ENCODE measurements at places on chromosomes 11 and 22. TPM values are rescaled to one million over a fixed set of nuclear protein-coding genes. Genes with fewer than 3 reads are reported as not detected.
A peak's percentile ranks its signal among the peaks of the same experiment; 100 is the strongest.

The TMEM25 gene
- total RNA-seq = 8.0 TPM

The PGM2L1 gene
- total RNA-seq = 1.8 TPM

The DTX4 gene
- total RNA-seq = 1.5 TPM

The TCF20 gene
- 15.3 TPM for total RNA-seq

The OR51B5 gene
- not detected for total RNA-seq

The DNAJB13 gene
- not detected for total RNA-seq

The PGR gene
- total RNA-seq = 12.0 TPM

The FGF4 gene
- not detected for total RNA-seq

GRCh38 chr11:33898957-33899356, 7.1 kb upstream of the LMO2 start:
- DNase-seq = no peak

GRCh38 chr11:76119779-76120178, 86.5 kb downstream of the WNT11 start:
- no peak for DNase-seq

DNA sequence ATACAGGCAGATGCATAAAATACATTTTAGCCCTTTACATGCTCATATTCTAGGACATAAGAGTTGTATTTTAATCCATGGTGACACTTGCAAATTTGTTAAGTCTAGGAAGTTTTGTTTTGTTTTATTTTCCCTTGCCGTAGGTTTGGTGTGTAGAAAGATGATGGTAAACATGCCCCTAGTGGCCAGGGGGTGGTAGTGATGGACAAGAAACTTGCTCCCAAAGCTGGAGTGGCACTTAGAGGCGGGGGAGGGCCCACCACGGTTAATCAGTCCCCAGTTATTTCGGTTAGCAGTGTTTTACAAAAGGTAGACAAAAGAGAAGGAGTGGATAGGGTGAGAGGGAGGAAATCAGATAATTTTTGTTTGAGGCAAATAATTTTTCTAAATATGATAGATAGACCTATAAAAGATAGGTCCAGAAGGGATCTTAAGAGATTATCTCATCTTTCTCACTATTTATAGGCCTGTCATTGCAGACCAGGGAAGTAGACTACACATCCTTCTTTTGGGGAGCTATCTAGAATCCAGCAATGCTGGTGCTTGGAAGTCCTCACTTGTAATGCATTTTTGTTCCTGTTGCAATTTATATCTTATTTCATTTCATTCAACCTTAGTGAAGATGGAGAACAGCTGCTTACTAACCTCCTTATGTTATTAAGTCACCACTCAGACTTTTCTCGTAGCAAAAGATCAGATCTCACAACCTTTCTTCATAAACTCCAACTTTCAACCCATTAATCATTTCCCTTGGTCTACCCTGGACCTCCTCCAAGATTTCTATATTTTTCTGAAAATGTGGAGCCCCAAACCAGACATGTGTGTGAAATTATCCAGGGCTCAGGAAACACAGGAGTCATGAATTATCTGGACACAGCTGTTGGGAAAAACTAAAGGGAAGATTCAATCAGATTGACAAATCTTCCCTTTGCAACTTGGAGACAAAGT, 5.9 kb upstream of the BDNF start:
- DNase-seq = no peak

DNA sequence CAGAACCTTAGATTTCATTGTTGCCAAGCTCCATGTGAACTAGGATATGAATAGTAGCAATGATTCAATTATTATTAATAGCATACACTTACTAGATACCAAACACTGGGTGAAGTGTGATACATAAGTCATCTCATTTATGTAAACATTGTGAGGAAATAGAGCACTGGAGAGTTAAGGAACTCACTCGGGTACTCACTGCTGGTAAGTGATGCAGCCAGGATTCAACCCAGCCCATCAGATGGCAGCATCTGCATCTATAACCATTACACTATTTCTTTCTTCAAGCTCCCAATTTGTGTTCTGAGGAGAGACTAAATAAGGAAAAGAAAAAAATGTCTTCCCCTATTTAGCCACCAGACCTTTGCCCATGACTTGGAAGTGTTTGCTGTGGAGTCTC, 10.2 kb upstream of the ALG8 start:
- DNase-seq = no peak

GRCh38 chr11:11400635-11401232, 47.7 kb upstream of the CSNK2A3 start:
- no peak for DNase-seq

DNA sequence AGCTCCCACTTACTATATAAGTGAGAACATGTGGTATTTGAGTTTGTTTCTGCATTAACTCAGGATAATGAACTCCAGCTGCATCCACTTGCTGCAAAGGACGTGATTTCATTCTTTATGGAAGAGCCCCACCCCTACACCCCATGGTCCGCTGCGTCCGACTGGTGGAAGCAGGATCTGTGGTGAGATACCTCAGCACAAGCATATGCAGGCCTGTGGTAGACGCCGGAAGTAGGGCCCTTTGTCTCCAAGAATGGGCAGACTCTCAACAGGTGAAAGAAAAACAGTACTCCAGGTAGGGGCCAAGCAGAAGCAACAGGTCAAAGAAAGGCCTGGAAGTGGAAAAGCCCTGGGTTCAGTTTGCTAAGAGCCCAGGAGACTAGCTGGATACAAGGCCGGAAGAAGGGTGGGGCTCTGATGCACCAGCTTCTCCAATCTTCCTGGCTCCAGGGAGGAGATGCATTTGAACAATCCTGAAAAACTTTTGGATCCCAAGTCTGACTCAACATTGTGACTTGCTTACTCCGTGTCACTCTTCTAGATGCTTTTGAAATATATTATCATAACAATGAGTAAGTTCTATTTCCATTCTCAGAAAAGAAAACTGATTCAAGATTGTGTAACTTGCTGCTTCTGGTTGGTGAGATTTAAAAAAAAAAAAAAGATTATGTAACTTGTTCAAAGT, 30.4 kb downstream of the NEAT1 start:
- DNase-seq = peak; percentile 43

DNA sequence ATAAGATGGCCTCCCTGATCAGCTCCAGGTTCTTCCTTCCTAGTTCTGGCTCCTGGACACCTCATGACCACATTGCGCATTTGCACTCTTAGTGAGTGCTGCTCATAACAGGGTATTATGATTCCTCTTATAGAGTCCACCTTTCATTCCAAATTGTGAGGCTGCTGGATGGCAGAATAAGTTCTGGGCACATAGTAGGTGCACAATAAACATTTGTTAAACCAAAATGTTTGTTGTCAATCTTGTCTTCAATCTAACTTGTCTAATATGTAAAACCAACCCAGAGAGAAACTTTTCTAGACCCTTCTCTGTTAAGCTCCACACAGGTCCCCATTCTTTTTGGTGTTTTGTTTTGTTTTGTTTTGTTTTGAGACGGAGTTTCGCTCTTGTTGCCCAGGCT, 22.6 kb upstream of the ZBTB16 start:
- DNase-seq = no peak

DNA sequence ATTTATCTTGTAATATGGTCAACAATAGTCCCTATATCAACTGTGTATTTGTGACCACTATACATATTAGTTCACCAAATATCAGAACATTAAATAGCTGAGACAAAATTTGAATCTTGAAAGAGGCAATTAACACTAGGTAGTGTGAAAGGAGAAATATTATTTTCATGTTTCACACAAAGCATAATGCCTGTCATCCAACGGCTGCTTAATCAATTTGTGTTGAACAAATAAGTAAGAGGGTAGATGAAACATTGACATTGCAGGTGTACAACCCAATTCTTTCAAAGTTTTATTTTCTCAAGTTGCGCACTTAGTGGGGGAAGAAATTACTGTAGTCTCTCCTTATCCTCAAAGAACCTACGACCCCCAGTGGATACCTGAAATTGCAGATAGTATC, 3.4 kb upstream of the OR8I2 start:
- DNase-seq = no peak

DNA sequence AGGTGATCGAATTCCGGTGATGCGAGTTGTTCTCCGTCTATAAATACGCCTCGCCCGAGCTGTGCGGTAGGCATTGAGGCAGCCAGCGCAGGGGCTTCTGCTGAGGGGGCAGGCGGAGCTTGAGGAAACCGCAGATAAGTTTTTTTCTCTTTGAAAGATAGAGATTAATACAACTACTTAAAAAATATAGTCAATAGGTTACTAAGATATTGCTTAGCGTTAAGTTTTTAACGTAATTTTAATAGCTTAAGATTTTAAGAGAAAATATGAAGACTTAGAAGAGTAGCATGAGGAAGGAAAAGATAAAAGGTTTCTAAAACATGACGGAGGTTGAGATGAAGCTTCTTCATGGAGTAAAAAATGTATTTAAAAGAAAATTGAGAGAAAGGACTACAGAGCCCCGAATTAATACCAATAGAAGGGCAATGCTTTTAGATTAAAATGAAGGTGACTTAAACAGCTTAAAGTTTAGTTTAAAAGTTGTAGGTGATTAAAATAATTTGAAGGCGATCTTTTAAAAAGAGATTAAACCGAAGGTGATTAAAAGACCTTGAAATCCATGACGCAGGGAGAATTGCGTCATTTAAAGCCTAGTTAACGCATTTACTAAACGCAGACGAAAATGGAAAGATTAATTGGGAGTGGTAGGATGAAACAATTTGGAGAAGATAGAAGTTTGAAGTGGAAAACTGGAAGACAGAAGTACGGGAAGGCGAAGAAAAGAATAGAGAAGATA, at the start of gene MALAT1:
TSS of gene MALAT1 (plus strand) at position 69 of the 736 bp plus-strand sequence.
- peak; percentile 98 for DNase-seq

- no peak for DNase-seq
Measured at GRCh38 chr11:62358273-62358672, 21.0 kb downstream of the ASRGL1 start.

GRCh38 chr11:10409207-10409661, 45.8 kb upstream of the AMPD3 start:
- no peak for DNase-seq

DNA sequence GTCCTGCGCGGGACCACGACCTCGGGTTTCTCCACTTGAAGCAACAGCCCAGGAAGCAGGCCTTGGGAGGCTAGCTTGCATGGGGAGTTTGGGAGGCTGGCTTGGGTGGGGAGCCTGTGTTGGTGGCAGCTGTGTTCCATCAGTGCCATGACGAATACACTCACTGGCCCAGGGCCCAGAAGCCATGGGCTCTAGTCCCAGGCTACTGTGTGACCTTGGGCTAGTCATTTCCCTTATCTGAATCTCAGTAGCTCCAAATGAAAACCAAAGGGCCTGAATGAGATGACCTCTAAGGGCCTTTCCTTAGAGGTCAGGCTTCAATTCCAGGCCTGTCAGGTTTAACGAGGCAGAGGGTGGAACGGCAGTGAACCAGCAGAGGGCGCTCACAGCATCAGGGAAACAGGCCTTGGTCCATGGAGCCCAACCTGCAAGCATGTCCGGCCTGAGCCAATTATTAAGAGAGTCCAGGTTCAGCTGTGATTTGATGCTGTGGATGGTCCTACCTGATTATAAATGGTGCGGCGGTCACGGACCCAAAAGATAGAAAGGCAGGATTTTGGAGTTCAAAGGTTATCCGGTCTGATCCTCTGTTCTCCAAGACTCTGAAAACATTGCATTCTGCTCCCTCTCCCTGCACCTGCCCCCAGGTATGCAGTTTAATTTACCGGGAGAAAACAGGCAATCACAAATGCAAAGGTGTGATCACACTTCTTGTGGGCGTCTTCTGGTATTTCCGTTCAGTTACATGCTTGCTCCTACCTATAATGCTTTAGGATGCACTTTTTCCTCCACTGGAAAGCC, 15.9 kb downstream of the PTPN5 start:
- DNase-seq = peak; percentile 82

DNA sequence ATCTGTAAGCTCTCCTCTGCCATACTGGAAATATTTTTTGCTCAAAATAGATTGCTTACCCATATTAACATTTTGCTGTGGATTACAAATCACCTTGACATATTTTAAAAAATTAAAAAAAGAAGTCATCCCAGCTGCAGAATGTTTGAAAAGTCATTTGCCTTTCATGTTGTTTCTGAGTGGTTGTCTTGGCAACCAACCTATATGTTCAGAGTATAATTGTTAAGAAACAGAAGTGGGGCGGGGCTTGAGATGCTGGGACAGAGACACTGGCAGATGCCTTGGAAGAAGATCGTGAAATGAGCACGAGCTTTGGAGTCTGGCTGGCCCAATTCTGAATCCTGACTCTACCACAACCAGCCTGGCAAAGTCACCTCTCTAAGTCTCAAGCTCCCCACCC, 348.2 kb downstream of the LARGE1 start:
- no peak for DNase-seq

DNA sequence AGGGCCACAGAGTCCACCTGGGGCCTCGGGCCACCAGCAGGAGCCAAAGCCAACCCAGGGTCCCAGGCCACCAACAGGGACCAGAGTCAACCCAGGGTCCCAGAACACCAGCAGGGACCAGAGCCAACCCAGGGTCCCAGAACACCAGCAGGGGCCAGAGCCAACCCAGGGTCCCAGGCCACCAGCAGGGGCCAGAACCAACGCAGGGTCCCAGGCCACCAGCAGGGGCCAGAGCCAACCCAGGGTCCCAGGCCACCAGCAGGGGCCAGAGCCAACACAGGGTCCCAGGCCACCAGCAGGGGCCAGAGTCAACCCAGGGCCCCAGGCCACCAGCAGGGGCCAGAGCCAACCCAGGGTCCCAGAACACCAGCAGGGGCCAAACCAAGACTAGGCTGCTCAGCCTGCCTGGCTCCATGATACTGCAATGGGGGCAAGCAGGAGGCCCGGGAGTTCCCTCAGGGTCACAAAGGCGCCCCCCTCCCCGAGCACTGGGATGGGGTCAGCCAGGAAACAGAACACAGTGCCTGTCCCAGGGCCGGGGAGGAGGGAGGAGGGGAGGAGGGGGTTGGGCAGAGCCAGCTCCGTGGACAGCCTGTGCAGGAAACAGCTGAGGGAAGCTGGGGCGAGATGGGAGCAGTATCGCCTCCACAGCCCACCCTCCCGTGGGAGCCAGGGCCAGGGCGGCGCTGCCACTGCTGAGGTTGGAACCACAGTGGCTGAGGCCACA, 62.0 kb upstream of the PRR5 start:
- peak; percentile 64 for DNase-seq

DNA sequence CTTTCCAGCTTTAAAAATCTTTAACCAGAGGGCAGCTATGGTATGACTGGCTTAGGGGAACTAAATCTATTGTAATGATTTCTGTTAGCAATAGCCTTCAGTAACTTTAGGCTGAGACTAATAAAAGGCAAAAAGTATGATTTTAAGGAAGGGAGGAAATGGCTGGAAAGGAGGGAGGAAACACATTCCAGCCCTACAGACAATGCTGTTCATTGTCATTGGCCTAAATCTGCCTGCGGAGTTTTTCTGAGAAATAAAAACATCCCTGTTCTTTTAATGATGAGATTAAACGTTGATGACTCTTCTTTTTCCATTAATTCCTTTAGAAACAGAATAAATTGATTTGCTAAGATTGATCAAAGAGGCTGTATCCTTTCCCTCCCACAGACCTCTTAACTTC, 99.6 kb upstream of the GRAMD1B start:
- no peak for DNase-seq

DNA sequence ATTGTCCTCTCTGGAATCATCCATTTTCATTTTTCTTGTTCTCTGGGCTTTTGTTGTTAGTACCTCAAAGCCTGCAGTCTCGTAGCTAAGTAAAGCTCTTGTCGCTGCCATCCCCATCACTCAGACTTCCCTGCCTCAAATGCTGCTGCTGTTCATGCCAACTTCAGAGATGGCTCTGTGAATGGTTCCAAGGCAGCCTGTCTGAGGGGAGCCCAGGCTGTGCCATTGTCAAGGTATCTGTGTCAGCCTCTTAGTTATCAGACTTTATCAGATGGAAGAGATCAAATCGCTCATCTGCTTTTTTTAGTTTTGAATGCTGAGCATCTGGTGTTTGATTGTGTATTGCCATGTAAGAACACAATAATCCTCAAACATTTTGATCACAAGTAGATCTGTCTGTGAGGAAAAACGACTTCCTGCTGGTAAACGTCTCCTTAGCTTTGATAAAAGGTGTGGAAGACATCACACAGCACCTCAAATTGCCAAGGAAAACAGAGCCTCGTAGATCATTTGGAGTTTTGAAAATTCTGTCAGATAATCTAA, 304.2 kb upstream of the ZC3H12C start:
- DNase-seq = no peak

Data from cardiac septum (tissue), 1 donor.